ENCODE measurements at places on chromosomes 11 and 22.
A peak's percentile ranks its signal among the peaks of the same experiment; 100 is the strongest.

GRCh38 chr11:114818382-114818781, 140.1 kb downstream of the NXPE2 start:
- DNase-seq, result no peak

DNA sequence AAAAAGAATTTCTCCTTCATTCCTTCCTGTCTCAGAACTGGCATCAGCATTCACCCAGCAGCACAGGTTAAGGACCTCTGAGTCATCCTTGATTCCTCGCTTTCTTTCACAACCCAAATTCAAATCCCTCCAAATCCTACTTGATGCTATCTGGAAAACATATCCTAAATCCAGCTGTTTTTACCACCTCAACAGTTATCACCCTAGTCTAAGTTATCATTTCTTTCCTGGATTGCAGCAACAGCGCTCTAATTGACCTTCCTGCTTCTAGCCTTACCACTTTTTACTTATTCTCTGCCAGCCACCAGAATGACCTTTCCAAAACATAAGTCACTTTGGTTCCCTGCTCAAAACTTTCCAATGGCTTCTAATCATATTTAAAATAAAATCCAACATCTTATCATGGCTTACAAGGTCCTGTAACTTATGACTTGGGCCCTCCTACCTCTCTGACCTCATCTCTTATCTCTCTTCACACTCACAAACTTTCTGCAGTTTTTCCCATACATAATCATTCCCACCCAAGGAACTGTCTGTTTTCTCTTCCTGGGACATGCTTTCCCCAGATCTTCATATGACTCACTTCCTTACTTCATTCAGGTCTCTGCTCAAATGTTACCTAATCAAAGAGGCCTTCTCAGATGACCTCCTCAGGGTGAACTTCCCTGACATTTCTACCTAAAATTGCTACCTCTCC, 119.4 kb downstream of the TTC28 start:
- no peak for DNase-seq

DNA sequence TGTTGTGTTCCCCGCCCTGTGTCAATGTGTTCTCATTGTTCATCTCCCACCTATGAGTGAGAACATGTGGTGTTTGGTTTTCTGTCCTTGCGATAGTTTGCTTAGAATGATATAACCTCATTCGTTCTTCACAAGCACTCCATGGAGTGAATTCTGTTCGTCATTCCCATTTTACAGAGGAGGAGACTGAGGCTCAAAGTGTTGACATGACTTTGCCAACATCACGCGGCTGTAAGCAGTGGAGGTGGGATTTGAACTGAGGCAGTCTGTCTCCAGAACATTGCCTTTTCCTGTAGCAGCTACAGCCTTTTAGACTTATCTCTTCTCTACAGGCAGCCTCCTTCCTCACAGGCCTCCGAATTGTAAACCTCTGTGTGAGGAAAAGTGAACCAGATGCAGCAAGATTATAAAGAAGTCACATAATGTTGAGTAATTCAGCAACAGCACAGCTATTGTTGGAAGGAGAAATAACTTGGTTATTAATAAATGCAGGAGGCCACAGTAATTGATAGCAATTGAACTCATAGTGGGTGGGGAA, 74.6 kb downstream of the MYO18B start:
- no peak for DNase-seq

GRCh38 chr11:296171-297050, 2.9 kb downstream of the IFITM5 start:
- no peak for DNase-seq

- no peak for DNase-seq
Observed at GRCh38 chr11:122764371-122765090, 73.8 kb upstream of the CRTAM start.

DNA sequence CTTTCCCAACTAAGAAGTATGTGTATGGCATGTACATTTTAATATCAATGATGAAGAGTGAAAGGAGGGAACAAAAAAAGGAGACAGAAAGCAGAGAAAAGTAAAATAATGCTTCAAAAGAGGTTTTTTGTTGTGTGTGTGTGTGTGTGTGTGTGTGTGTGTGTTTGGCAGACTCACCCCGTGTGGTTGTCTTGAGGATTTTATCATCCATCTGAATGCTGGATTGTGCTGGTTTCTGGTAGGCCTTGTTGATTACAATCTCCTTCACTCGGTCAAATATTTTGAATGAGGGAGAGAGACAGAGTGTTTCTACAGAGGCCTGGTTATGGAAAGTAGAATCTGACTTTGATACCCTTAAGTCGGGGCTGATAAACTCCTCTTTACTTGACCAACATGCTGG, 128.5 kb downstream of the ENTHD1 start:
- DNase-seq, result no peak

GRCh38 chr11:115469361-115469760, 34.9 kb downstream of the CADM1 start:
- peak; percentile 3 for DNase-seq

DNA sequence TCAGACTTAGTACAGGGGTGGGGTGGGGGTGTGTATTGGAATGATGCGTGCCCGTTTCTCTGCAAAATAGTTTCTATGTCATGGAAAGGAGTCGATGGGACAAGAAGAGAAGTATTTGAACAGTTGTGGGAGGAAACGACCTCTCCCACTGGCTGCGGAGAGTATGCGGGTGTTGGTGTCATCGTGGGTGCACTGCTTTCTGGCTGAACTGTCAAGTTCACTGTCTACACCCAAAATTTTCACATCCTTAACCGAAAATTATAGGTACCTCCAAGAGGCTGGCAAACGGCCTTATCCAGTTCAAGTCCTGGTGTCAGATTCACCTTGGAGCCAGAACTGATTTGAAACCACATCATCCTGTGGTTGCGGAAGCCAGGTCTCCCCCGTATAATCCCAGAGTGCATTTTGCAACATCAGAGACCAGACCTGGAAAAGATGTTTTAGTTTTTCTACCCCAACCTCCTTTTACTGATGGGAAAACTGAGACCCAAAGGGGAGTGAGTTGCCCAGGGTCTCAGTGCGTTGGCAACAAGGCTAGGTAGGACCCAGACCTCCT, 497 bp upstream of the SSRP1 start:
- no peak for DNase-seq

DNA sequence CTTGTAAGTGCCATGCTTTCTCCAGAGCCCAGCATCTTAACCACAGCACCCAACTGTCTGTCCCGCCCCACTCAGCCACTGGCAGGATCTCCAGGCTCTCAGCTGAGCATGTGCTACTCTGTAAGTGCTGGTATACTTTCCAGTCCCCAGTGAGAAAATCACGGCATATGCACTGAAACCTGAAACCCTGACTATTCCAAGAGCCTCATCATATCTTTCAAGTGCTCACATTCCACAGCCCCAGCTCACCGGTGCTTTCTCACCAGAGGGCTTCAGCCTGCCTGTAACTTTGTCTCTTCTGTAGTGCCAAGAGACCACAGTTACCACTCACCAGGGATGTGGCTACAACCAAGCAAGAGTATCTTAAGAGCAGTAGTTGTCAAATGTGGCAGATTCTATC, 24.4 kb upstream of the PAMR1 start:
- no peak for DNase-seq

- no peak for DNase-seq
Observed at GRCh38 chr11:127194521-127194920, 194.0 kb upstream of the KIRREL3 start.

- DNase-seq, result no peak
Observed at GRCh38 chr11:72760539-72761405, 8.6 kb upstream of the ARAP1 start.

DNA sequence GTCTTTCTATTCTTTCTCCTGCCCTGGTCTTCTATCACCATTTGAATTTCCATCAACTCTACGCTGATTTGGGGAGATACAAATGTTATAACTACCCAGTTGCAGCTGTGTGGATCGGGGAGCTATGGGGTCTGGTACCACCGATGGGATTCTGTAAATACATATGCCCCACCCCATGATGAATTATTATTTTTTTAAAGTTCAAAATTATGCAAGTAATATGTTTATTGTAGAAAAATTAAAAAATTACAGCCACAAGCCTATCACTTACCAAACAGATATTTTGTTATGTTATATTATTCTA, 52.4 kb upstream of the CLMP start:
- no peak for DNase-seq

- DNase-seq, result no peak
Observed at GRCh38 chr11:2794968-2795322, 90.6 kb downstream of the CDKN1C start.

GRCh38 chr11:79441461-79441875, 638 bp upstream of the TENM4 start:
- DNase-seq, result no peak

GRCh38 chr11:117569911-117570310, 227.1 kb downstream of the DSCAML1 start:
- DNase-seq, result no peak

DNA sequence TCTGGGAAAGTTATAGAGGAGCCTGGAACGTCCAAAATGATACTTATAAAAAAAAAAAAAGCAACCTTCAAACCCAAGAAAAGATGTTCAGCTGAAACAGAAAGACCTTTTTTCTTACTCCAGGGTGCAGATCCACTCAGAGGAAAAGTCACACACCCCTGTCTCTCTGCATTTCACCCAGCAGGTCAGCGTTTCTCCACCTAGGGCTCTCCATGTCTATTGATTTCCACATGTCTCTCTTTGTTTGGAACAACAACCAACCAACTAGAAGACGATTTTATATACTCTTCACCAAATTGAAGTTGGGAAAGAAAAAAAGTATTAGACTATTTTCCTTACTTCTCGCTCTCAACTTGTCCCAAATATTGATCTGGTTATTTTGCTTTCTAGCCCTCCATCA, 42.2 kb upstream of the BLID start:
- DNase-seq, result no peak

- DNase-seq, result no peak
Observed at GRCh38 chr11:69227271-69227670, 66.7 kb upstream of the MYEOV start.

GRCh38 chr11:102142333-102142732, 32.1 kb downstream of the YAP1 start:
- no peak for DNase-seq

GRCh38 chr22:22040472-22040871, 57.9 kb upstream of the TOP3B start:
- no peak for DNase-seq

DNA sequence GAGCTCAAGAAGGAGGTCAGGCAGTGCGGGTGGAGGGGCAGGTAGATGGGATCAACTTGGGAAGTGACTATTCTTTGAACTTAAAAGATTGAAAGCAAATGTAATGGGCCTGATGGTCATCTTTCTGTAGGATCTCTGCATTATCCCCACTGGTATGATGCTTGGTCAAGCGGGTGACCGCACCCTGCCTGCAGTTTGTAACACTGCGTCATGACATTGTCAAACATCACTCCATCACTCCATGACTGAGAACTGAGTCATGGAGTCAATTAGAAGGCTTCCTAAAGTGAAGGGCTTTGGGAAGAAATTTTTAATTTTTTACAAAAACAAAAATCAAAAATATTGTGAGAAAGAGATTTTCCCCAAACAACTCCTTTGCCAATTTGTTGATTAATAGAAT, 62.4 kb upstream of the BMAL1 start:
- no peak for DNase-seq

GRCh38 chr11:133797554-133797953, 47.8 kb downstream of the SPATA19 start:
- no peak for DNase-seq

- DNase-seq, result no peak
Observed at GRCh38 chr11:118485273-118485672, 42.0 kb upstream of the TTC36 start.

GRCh38 chr11:91981995-91982394, 242.6 kb upstream of the FAT3 start:
- DNase-seq, result no peak

DNA sequence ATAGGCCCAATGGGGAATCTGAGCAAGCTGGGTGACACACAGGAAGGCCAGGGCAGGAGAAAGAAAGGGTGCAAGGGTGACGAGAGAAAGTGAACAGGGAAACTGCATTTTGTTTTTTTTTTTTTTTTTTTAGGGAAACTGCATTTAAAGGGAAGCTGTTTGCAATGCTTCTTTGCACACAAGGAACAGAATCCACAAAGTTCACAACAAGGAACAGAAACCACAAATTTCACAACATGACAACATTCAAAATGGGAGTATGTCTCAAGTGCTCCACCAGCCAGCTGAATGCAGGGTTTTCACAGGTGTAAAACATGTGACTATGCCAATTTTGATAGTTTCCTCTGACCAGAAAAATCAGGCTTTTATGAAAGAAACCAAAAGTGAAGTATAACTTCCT, 6.8 kb upstream of the PLAAT3 start:
- no peak for DNase-seq

GRCh38 chr11:133693110-133693509, 152.2 kb downstream of the SPATA19 start:
- no peak for DNase-seq

- DNase-seq, result no peak
Observed at GRCh38 chr22:31099841-31100761, 7.3 kb downstream of the SELENOM start.

- DNase-seq, result no peak
Observed at GRCh38 chr11:78100676-78101472, 21.2 kb upstream of the NDUFC2 start.

- DNase-seq, result no peak
Observed at GRCh38 chr11:3866206-3866605, 10.7 kb downstream of the STIM1 start.

- no peak for DNase-seq
Observed at GRCh38 chr11:40062616-40063015, 1396.8 kb downstream of the LRRC4C start.

- DNase-seq, result no peak
Observed at GRCh38 chr11:66985508-66986177, 10.5 kb downstream of the C11orf86 start.

DNA sequence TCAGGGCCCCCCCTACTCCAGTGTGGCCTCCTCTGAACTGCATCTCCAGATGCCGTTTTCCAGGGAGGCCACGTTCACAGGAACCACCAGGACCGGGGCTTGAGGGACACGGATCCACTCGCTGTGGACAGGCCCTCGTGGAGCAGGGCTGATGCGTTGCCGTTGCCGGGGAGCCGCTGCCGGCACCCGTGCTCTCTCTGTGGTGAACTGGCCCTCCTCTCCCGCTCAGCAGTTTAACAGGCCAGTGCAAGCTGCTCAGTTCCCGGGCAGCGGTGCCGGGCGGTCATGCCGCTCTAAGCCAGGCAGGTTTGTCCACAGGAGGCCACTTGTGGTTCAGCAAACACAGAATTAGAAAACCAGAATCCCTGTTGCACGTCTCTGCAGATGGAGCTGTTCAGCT, 301.6 kb downstream of the TBC1D22A start:
- no peak for DNase-seq

DNA sequence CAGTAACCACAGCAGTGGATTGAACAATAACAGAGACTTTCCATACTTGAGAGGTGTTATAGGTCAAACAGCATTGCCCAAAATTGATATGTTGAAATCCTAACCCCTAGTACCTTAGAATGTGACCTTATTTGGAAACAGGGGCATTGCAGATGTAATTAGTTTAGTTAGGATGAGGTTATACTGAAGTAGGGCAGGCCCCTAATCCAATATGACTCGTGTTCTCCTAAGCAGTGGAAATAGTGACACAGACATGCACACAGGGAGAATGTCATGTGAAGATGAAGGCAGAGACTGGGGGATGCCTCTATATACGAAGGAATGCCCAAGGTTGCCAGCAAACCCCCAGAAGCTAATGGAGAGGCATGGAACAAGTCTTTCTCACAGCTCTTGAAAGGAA, 270.5 kb downstream of the TENM4 start:
- no peak for DNase-seq
